CD4-positive, alpha-beta memory T cell (primary cell): ENCODE measurements at places on chromosomes 3 and 15. TPM values are rescaled to one million over a fixed set of nuclear protein-coding genes. Genes with fewer than 3 reads are reported as not detected.
A peak's percentile ranks its signal among the peaks of the same experiment; 100 is the strongest.

Gene SEMA3G
- 0.17 TPM for total RNA-seq

GRCh38 chr15:64503640-64504039 is 43.3 kb downstream of the ZNF609 start:
- peak; percentile 41 for DNase-seq

Gene ELL3
- total RNA-seq: 1.8 TPM

Gene FOXL2
- not detected for total RNA-seq

Gene SV2B
- total RNA-seq: not detected

- DNase-seq: no peak
Measured at GRCh38 chr3:178353006-178353694, 183.1 kb upstream of the KCNMB2 start.

DNA sequence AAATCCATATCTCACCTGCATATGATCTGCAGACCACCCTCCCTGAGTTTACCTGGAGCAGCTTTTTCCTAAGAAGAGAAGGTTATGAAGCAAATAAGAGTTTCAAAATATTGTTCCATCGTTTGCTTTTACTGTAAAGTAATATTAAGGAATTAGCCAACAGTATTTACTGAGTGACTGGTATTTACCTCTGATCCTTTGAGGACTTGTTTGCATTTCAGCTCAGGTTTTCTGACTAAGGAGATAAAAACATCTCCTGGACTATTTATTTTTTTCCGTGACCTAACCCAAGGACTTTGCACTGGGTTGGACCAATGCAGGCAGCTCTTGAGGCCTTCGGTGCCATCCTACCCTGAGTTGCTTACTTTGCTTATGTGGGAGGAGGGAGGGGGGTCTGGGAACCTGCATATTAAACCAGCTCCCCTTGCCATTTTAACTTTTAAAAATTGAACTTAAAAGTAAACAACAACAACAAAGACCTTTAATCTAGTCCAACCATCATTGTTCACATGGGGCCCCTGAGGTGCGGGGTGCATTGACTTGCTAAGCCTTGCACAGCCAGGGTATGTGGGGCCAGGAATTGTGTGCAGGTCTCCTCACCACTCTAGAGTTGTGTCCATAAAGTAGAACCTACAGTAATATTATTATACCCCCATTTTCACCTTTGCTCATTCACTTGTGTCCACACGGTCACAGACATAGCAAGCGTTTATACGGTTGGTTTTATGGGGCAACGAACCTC is 39.3 kb downstream of the TRAK1 start:
- no peak for DNase-seq

Gene DTWD1
- 29.9 TPM for total RNA-seq

Gene CCR8
- 6.9 TPM for total RNA-seq

DNA sequence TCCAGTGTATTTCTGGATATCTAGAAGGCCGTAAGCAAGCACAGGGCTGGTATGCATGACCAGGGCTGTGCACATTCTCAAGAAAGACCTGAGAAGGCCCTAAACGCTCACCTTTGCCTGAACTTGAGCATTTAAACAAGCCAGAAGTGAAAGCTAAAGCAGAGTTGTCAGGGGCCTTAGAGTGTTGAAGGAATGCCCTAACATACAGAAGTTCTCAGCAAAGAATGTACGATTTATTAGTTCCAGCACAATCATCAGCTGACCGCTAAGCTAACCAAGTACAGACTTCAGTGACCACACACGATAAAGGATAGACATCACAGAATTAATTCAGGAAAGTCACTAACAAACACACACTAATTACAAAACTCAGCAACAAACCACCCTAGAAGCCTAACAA is 8.7 kb downstream of the HLTF start:
- no peak for DNase-seq

DNA sequence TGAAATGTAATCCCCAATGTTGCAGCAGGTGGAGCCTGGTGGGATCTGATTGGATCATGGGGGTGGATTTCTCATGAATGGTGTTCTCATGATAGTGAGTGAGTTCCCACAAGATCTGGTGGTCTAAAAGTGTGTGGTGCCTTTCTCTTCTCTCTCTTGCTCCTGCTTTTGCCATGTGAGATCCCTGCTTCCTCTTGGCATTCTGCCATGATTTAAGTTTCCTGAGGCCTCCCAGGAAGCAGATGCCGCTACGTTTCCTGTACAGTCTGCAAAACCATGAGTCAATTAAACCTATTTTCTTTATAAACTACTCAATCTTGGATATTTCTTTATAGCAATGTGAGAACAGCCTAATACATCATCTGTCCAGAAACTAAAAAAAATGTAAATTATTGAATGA is 298.3 kb downstream of the MEX3B start:
- DNase-seq: no peak

DNA sequence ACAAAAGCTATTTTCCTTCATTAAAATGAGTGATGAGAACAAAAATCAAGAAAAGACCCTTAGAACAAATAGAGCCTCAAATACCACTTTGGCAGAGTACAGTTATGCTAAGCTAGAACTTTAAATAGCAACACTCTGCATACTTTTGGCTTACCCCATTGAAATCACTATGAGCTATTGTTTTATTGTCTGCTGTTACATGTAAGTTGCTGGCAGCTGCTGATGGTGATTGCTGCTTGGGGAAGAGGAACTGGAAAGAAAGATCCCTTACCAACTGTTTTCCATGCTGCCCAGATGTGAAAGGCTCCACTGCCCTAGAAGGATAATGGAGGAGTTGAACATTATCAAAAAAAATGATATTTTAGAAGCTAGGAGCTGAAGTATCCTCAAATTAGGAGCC is 135.4 kb downstream of the SYNPR start:
- DNase-seq: no peak

DNA sequence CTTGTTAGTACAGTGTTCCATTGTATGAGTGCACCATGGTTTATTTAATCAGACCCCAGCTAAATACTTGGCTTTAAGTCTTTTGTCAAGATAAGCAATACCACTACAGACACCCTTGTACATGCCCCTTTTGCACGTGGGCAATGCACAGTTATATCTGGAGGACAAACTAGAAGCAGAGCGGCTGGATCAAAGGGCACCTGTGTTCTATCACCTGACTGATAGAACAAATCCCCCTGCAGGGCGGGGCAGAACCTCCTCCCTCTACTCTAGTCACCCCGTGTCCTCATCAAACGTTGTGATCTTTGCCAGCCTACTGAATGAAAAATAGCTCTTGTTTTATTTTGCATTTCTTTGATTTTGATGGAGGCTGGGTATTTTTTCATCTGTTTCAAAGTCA is 314.9 kb downstream of the TLE3 start:
- no peak for DNase-seq

- DNase-seq: no peak
Measured at GRCh38 chr3:117843356-117843755, 1133.8 kb downstream of the TUSC7 start.

GRCh38 chr15:99359769-99360168 is 108.5 kb downstream of the LRRC28 start:
- no peak for DNase-seq

- peak; percentile 12 for DNase-seq
Measured at GRCh38 chr3:38137615-38138348, 679 bp upstream of the MYD88 start.

GRCh38 chr3:117473981-117474538 is 764.5 kb downstream of the TUSC7 start:
- no peak for DNase-seq

- DNase-seq: no peak
Measured at GRCh38 chr3:50003216-50003615, 63.3 kb downstream of the RBM6 start.

DNA sequence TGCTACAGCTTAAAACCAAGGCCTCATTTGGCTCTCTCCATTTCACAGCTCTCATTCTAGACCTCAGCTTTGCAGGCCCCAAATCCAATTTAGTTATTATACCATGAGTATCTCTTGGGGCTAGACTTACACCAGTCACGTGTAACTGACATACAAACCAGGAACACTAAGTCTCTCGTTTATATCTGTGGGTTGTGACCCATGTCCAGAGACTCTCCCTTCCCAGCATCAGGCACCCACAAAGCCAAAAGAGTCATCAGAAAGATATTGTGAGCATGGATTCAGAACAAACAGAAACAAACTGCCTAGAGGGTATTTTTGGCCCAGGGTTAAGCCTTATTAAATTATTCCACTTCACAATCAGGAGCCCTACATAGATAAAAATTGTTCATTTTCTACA is 5.6 kb upstream of the CCDC13 start:
- no peak for DNase-seq

- DNase-seq: no peak
Measured at GRCh38 chr15:64776402-64776786, 1.0 kb upstream of the RBPMS2 start.

DNA sequence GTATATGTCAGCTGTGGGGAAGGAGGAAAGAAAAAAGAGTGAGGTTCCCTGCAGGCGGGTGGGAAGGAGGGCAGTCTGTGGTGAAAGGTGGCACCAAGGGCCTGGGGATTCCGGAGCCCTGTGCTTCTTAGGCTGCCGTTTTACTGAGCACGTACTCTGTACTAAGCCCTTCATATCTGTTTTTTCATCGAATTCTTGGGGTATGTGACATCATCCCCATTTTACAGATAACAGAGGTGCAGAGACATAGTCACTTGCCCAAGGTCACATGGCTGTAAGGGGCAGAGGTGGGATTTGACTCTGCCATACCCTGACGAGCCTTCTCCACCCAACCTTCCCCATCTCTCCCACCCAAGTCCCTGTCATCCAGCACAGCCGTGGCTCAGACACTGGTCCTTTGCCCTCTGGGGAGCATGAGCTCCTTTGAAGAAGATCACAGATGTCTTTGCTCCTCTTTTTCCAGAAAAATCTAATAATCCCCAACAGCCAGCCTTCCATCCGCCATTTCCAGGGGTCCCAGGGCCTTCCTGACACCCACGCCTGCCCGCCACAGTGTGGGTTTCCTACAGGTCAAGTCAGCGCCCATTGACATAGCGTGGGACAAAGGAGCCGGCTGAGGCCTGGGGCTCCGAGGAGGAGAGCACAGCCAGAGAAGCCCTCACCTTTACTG is 24.2 kb downstream of the CYP11A1 start:
- DNase-seq: no peak

DNA sequence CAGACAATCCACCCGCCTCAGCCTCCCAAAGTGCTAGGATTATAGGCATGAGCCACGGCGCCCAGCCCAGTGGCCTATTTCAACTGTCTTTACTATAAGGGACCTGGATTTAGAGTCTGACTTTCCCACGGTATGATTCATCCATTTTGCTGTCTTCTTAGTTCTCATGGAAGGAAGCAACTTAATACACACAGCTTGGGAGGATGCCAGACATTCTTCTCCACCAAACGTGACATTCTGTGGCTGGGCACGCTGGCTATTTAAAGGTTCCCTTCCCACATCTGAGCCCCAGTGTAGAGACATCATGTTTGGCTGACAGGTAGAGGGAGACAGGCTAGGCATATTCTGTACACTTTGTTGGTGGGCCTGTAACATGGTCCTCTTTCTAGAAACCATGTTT is 26.2 kb downstream of the FAM43A start:
- DNase-seq: no peak

DNA sequence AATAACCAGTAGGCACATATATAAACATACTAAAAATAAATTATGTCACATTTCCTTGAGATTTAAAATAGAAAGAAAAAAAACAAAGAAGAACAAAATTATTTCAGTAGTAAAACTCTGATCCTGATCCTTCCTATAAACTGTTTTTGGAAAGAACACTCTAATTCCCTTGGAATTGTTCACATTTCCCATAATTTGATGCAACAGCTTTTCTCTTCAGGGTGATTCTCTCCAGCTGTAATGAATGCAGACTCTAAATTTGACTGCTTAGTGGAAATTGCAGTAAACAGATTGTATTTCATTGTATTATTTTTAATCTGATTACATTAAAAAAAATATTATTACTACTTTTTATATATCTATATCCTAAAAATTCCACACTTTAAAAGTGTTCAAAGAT is 70.2 kb upstream of the ABI3BP start:
- no peak for DNase-seq

Gene GAP43
- not detected for total RNA-seq

Gene XCR1
- total RNA-seq: not detected

Gene PLA2G4E
- not detected for total RNA-seq

GRCh38 chr15:78156653-78157052 is 7.5 kb downstream of the IDH3A start:
- no peak for DNase-seq

DNA sequence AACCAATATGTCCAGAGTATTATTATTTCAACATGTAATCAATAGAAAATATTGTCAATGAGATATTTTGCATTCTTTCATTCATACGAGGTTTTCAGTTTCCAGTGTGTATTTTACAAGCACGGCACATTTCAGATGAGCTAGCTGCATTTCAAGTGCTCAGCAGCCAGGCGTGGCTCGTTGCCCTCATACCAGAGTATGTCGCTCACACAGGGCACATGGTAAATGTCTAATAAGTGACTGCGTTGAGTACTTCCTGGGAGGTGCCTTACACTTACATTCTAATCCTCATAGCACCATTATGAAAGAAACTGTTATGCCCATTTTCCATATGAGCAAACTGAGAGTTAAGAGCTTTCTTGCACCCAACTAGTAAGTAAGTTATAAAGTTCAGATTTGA is 47.4 kb downstream of the TMEM266 start:
- DNase-seq: no peak

- DNase-seq: no peak
Measured at GRCh38 chr3:64088408-64089205, 65.3 kb upstream of the PSMD6 start.

Gene CLDN11
- 0.33 TPM for total RNA-seq

- no peak for DNase-seq
Measured at GRCh38 chr3:171956181-171956683, 83.1 kb upstream of the FNDC3B start.

Gene SNTN
- not detected for total RNA-seq

DNA sequence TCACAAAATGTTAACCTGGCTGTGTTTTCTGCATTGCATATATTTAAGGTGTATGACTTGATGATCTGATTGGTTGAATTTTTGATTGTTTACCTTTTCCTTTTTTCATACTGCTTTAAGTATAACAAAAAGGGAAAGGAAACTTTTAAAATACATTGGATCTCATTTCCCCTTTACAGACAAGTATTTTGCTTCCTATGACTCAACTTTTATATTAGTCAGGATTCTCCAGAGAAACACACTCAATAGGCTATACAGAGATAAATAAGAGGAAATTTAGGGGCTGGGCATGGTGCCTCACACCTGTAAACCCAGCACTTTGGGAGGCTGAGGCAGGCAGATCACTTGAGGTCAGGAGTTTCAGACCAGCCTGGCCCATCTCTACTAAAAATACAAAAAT is 205.8 kb downstream of the TJP1 start:
- DNase-seq: no peak

GRCh38 chr3:8443829-8444791 is 57.5 kb upstream of the LMCD1 start:
- no peak for DNase-seq

Gene ASB14
- not detected for total RNA-seq

DNA sequence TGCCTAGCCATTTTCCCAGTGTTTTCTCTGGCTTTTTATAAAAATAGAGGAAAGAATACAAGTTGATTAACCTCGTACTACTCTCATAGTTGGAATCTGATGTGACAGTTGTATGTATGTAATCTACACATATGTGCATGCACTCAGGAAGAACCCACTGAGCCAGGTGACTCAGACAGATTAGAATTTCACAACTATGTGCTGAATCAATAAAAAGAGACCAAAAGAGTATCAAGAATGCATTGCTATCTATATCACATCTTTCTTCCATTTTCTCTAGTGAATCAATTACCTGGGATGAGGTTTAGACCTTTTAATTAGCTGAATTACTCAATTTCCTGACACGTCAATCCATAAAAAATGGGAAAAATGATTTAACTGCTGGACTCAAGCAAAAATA is 319.3 kb upstream of the ATP10A start:
- DNase-seq: no peak

GRCh38 chr3:9088441-9089353 is 125.4 kb upstream of the RAD18 start:
- no peak for DNase-seq

GRCh38 chr3:156643729-156644389 is 30.5 kb upstream of the TIPARP start:
- DNase-seq: peak; percentile 30

Gene C3orf49
- not detected for total RNA-seq
